ENCODE measurements at places on chromosomes 16 and 17. TPM values are rescaled to one million over a fixed set of nuclear protein-coding genes. Genes with fewer than 3 reads are reported as not detected.

CA7 gene
- not detected for polyA plus RNA-seq

BCL6B gene
- 24.7 TPM for polyA plus RNA-seq

ABCC6 gene
- 1.5 TPM for polyA plus RNA-seq

ALDH3A1 gene
- not detected for polyA plus RNA-seq

SPNS2 gene
- 5.3 TPM for polyA plus RNA-seq

TBC1D3C gene
- not detected for polyA plus RNA-seq

PRSS21 gene
- not detected for polyA plus RNA-seq

PPM1E gene
- polyA plus RNA-seq, result 2.3 TPM

KRTAP17-1 gene
- not detected for polyA plus RNA-seq

PROCA1 gene
- 2.2 TPM for polyA plus RNA-seq
